ENCODE measurements at places on chromosomes 13 and 19. TPM values are rescaled to one million over a fixed set of nuclear protein-coding genes. Genes with fewer than 3 reads are reported as not detected.
A peak's percentile ranks its signal among the peaks of the same experiment; 100 is the strongest.

The ZNF835 gene
- 7.7 TPM for total RNA-seq

DNA sequence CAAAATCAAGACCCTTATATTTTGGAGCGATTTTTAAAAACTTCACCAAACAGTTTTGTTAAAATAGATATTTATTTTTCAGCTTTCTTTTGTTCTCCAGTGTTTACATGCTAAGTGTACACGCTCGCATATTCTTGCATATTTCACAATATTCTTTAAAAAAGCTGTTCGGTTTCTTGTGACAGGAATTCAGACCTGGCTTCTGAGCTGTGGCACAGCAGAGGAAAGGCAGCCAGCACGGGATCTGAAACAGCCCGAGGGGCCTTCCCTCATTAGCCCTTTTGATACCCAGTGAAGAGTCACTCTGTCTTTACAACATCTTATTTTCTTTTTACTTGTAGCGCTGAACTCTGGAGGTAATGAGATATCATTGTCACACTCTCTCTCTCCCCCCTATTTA is 234.0 kb downstream of the B3GLCT start:
- no peak for DNase-seq

DNA sequence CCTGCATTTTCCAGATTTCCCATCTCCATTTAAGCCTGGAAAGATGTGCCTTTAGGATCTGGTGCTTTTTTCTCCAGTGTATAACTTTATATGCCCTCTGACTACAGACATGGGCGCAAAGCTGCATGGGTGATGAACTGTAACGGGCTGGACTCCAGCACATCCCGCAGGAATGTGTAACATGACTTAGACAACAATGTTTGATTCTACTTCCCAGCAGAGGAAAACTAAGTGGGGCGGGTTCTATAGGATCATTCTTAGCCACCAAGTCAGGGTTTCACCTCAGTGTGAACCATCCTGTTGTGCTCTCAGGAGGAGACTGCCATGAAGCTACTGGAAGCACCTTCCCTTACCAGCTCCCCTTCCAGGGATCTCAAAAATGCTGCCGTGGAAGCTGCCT is 93.2 kb upstream of the SERP2 start:
- DNase-seq = peak; percentile 86

The NLRP5 gene
- not detected for total RNA-seq

DNA sequence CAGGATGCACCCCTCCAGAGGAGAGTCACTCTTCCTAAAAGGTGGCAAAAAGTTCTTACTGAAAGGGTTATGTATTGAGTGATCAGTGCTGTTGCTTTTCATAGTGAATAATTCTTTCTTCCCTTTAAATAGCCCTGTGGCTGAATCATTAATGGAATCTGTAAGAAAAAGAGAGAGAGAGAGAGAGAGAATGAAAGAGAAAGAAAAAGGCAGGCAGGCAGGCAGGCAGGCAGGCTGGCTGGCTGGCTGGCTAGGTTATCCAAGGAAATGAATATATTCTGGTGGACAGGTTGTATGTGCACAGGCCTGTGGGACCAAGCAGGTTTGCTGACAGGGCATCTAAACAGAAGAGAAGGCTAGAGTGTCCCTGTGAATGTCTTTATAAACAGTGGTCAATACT is 100.5 kb downstream of the DLEU7 start:
- DNase-seq = no peak

DNA sequence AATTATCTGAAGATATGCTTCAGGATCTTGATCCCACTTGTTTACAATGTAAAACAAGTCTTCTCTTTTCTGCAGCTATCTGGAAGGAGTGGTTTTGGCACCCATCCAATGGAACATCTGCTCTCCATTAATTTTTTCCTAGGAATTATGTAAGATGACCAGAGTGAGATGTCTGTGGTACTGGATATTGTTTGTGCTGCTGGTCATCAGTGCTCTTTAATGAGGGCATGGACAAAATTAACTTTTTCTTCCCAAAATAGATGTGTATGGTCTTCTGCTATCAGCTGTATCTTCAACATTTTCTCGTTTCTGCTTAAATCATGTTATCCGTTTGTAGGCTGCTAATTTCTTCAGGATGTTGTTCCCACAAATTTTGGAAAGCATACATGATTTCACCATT is 415.4 kb upstream of the KLHL1 start:
- no peak for DNase-seq

The PTH2 gene
- total RNA-seq = not detected

DNA sequence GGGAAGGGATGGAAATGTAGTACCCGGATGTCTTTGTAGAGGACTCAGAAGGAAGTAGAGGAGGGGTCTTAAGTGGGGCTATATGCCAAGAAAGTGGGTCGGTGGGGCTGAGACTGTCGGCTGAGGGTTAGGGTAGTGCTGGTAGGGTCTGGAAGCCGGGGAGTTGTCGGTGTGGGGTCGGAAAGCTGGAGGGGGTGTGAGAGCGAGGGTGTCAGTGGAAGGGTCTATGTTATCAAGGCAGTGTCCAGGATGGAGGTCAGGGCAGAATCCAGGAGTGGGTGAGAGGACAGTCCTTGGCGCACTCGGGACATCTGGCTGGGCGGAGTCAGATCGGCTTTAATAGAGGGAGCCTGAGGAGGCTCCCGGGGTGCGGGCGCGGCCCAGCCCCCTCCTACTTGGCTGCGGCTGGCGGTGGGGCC is 1.7 kb downstream of the HSPB6 start:
- DNase-seq = no peak

Measured in kidney epithelial cell (primary cell).